NAMALWA (cell line): ENCODE measurements at places on chromosomes 16 and 17.
A peak's percentile ranks its signal among the peaks of the same experiment; 100 is the strongest.

GRCh38 chr16:56847173-56847910 is 17.7 kb upstream of the SLC12A3 start:
- DNase-seq = no peak

DNA sequence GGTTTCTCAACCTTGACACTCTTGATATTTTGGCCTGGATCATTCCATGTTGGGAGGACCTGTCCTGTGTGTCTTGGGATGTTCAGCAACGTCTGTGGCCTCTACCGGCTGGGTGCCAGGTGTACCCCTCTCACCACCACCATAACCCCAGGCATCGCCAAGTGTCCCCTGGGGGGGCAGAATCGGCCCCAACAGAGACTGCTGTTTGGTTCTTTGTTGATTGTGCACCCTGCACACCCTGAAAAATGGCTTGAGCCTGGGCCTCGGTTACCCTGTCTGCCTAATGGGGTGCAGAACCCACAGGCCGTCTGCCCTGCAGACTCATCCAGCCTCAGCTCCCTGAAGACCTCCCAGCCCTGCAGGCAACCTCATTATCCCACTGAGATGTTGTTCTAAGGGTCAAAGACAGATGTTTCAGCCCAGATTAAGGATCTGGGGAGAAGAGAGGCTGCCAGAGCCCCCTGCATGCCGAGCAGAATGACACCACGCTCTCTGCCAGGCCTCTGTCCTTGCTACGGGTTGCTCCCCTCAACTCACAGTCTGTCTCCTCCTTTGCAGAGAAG is 9.2 kb downstream of the CACNG1 start:
- DNase-seq = no peak

DNA sequence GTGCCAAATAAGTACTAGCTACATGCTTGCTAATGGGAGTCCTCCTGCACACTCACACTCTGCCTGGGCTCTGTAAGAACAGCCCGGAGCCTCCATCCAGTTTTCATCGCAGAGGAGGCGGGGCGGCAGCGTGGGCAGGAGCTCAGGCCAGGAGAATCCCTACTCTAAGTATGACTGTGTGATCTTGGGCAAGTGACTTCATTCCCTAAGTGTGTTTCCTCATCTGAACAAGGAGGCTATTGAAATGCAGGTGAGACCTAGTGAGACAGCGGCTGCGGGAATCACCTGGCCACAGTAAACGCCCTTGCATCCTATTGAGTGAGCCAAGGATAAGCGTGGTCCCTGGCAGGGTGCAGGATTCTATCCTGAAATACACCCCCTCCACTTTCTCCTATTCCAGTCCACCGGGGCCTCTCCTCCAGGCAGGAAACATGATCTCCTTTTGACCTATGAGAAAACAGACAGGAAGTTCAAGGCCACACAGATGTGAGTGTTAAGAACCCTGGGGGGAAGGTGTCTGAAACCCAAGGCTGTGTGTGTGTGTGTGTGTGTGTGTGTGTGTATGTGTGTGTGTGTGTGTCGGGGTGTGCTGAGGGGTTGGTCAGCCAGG is 5.2 kb upstream of the RAI1 start:
- DNase-seq = no peak

DNA sequence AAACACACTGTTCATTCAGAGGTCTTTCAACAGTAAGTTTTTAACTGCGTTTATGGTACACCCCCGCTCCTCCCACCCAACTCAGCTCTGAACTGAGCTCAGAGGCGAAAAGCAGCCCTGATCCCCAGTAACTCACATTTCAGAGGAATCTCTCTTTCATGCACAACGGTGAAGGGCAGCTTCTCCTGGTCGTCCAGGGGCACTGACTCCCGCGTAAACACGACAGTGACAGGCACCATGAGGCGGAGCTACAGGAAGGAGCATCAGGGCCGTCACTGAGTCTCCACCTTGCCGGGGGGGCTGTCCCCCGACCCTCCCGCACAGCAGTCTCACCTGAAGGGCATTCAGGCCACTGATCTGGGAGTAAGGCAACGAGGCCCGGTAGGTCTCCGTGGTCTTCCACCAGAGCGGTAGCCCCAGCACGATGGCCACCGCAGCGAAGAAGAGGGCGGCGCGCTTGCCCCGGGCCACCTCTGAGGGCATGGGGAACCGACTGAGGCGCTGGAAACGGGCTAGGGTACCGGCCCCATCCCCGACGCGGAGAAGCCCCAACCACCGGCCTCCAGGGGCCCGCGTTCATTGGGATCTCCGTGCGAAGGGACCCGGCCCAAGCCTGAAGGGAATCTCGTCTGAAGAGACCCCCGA is 486 bp downstream of the PIGS start:
- DNase-seq = peak; percentile 68

DNA sequence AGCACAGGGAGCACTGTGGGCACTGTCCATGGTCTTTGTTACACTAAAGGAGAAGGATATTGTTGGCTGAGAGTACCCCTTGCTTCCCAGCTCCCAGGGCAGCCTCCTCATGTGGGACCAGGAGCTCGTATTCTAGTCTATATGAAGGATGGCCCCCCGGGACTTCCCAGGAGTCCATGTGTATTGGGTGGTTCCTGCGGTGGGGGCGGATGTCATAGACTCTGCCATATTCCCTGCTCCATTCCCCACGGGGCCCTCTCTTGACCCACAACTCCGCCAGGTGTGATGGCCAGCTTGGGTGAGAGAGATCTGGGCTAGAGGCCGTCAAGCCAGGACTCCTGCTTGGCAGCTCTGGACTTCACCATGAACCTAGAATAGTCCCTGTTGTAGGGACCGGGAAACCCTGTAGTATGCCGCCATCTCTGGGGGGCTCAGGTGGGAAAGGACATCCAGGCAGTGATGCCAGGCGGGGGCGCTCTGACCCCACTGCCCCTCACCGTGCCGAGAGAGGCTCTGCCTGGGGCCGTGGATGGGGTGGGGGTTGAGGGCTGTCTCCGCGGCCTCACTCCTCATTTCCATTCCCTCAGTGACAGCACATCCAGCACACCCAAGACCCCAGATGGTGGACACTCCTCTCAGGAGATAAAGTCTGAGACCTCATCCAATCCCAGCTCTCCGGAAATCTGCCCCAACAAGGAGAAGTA is 37.8 kb downstream of the OR1D5 start:
- DNase-seq = no peak

DNA sequence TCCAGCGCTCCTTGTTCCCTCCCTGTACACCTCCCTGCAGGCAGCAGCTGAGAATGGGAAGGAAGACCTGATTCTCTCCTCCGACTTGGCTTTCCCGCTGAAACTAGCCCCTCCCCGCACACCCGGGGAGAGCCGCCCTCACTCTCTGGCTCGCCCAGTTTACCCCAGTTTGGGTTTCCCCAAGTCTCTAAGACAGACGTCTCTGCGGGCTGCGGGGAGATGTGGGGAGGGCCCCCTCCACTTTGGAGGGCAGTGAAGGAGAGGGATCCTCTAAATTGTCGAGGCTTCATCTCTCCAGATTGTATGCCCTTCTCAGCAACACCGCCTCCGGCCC is 797 bp downstream of the GRB7 start:
- DNase-seq = no peak

DNA sequence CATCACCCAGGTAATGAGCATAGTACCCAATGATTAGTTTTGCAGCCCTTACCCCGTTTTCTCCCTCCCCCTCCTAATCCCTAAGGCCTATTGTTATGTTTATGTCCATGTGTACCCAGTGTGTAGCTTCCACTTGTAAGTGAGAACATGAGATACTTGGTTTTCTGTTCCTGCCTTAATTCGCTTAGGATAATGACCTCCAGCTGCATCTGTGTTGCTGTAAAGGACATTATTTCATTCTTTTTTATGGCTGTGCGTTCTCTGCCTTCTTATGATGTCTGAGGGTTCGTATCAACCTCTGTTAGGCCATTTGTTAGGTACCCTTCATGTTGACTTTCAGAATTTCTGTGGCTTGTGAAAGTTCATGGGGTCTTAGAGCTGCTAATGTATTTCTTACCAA is 31.0 kb downstream of the CTCF start:
- DNase-seq = no peak

DNA sequence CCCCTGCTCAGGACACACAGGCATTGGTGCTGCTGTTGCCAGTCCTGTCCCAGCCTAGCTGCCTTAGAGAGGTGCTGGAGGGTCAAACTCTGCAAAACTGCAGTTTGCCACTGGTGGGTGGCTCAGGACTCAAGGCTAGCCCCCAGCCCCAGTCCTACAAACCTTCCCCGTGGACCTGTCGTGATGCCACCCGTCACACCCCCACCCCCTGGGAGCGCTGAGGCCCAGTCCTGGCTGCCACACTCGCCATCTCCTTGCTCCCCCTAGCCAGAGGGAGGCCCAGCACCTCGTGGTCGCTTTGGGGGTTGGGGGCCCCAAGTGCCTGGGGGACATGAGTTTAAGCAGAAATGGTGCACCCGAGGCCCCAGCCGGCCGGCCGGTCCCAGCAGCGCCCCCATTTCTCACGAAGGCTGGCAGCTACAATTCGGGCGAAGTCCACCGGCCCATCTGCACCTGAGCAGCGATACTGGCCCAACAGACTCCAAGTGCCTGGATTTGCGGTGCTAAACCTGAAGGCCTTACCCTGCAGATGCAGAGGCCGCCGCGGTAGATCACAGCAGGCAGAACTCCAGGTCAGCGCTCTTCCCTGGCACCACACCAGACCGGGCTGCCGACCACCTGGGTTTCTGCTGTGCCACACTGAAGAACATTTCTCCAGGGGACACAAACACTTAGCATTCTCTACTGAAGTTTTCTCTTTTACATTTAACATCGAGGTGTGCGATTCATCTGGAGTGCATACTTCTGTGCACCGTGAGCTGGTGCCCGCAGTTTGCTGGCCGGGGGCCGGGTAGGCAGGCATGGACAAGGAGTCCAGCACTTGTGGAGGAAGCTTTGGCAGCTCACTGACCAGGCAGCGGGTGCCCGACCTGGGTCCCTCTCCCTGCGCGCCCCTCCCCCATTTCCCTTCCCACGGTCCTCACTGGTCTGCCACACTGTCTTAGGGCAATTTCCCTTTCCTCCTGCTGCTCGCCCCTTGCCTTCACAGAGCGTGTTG is 130.0 kb downstream of the KCNJ12 start:
- no peak for DNase-seq

DNA sequence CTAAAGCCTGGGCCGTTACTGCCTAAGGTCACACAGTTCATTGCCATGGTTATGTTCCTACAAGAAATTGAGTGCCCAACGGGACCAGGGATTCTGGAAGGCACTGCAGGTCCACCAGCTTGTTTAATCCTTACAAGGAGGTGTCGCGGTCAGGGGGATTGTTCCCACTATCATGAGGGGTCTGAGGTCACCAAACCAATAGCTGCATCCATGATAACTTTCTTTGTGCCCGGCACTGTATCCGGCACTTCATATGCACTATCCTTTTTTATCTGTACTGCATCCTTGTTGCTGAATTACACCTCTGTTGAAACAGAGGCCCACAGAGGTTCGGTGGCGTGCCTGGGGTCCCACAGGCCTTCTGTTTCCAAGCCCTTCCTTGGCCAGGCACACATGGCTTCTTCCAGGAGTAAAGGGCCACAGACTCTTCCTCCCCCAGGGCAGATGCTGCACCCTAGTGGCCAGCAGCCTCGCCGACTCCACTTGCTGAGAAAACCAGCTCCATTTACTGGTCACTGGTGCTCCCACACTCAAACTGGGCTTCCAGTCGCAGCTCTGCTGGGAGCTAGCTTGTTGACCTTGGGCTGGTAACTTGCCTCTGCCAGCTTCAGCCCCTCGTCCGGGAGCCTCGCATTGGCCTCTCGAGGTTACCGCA is 82.0 kb upstream of the PLCG2 start:
- peak; percentile 53 for DNase-seq

DNA sequence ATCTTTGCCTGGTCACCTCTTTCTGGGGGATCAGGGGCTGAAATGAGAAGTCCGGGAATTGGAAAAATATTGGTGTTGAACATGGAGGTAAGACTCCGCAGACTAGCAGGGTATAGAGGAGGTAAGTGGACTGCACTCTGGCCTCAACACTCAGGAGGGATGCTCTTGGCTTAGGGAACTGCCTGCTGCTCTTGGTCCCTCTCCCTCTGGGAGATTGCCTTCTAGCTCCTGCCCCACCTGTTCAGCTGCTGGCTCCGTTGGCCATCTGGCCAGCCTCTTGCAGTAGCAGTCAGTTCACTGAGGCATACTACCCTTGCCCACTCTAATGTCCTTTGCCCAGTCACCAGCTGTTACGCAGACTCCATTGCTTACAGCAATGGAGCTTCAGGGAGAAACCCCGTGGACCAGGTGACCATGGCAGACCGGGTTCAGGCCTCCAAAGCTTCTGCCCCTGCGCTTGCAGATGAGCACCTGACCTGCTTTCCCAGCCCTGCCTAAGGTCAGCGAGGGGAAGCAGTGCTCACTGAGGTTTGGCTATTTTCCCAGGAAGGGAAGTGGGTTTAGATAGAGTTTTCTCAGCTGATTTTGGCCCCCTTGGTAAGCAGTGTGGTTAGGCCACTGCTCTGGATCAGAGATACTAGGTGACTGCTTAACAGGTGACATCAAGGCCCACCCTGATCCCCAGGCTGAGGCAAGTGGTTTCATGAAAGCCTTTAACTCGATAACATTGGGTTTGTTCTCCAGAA is 11.9 kb downstream of the CDK5RAP3 start:
- DNase-seq = no peak

- no peak for DNase-seq
Observed at GRCh38 chr17:70879401-70879800, 710.1 kb downstream of the KCNJ2 start.

- DNase-seq = no peak
Observed at GRCh38 chr17:53543472-53543871, 279.3 kb upstream of the KIF2B start.

DNA sequence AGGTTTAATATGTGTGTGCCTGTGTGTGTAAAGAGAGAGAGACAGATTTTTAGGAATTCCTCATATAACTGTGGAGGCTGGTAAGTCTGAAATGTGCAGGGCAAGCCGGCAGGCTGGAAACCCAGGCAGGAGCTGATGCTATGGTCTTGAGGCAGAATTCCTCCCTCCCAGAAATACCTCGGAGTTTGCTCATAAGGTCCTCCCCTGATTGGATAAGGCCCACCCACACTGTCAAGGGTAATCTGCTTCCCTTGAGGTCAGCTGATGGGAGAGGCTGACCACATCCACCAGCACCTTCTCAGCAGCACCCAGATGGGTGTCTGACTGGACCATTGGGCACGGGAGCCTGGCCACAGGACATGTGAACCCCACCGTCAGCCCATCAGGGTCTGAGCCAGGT is 42.4 kb downstream of the C16orf95 start:
- no peak for DNase-seq

GRCh38 chr17:75442168-75443103 is 14.0 kb upstream of the TMEM94 start:
- no peak for DNase-seq
